ENCODE measurements at places on chromosomes 4 and X.

GRCh38 chr4:129136433-129136832 is 40.5 kb downstream of the C4orf33 start:
- no peak for DNase-seq

GRCh38 chr4:2831611-2832308 is 11.9 kb upstream of the ADD1 start:
- DNase-seq = peak; percentile 2

DNA sequence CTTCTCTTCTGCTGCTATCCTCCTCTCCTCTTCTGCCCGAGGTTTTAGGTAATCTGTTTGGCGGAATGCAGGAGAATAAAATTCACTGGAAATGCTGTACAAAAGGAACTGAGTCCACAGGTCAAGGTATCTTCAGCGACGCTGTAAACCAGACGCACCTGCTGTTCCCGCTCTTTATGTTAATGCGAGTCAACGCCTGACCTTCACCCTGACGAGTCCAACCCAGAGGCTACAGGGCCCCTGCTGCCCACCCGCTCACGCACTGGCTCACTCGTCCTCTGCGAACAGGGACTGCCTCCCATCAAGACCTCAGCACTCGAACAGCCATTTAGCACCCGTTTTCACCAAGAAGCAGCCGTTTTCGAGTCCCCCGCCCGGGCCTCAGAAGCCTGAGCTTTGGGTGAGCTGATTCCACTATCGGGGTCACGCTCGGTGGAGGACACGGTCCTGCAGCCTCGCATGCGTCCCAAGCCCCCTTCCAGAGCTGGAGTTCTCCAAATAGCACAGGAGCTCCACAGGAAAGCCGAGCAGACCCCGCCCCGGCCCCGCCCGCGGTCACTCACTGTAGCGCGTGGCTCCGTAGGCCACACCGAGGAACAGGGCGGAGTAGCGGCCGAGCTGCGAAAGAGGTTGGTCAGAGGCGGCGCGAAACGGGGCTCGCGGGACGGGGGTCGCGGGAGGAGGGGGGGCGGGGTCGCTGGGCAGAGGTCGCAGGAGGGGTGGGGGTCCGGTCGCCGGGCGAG is 556 bp downstream of the ATP5ME start:
- DNase-seq = peak; percentile 73

- DNase-seq = peak; percentile 20
Observed at GRCh38 chrX:63784902-63785707, at the start of gene ARHGEF9. Gene ARHGEF9 (minus strand): TSS chrX:63785214. CDS start chrX:63785145, 69 bp downstream.

DNA sequence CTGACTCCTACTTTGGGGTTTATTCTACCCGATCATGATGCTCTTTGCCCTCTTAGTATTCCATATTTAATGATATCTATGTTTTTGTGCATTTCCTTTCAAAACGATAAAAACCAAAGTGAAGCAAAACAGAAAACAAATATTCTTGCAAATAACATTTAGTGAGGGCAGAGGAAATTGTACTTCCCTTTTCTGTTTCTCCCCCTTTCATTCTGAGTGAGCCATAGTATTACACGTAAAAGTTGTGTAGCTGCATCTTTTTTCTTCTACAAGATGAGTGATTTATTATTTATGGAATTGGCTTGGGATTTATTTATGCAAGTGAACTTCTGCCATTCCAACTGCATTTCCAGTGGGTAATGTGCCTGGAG is 109.9 kb downstream of the AFF2 start:
- no peak for DNase-seq

DNA sequence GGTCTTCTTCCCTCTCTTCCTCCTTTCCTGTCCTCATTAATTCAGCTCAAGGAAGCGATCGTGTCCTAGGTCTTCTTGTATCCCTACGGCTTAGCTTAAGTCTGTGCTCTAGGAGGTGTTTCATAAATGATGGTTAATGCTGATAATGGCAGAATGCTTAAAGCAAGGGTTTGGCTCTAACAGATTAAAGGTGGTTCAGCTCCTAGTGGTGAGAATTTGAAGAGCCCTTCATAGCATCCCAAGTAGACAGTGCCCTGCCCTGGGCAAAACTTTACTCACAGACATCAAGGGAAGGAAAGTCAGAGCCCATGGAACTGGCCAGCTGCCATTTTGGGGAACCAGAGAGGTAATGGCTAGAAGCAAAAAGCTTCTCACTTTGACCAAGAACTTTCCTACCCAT is 47.0 kb upstream of the PGRMC1 start:
- DNase-seq = no peak

GRCh38 chr4:138190452-138190858 is 51.7 kb downstream of the SLC7A11 start:
- DNase-seq = no peak

DNA sequence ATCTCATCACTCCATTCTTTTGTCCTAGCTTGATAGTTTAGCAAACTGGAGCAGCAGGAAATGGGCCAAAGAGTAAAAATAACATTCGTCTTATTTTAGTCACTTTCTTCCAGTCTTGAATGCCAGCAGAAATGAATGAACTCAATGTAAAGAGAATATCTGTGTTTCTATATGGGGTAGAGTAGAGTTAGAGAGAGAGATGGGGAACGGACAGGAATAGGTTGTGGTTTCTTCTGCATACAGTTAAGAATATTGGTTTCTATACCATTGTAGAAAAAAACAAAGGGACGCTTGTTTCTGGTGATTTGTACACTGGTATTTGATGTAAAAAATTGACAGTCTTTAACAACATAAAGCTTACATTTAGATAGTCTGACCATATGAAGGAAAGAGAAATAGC is 8.9 kb downstream of the GPR174 start:
- DNase-seq = no peak

DNA sequence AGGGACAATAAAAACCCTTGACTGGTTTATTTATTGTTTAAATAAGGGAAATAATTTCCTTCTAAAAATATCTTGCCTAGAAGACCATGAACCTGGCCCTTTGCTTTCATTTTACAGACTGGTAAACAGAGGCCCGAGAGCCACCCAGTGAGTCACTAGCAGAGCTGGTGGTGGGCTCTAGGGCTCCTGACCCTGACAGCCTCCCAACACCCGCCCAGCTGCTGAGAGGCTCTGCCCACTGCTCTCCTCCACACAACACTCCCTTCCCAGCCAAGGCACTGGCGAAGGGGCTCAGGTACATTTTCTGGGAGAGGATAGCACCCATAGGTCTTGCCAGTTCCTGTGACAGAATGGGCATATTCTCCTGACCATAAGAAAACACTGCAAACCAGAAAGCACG is 18.1 kb upstream of the PPEF2 start:
- DNase-seq = no peak

- DNase-seq = no peak
Observed at GRCh38 chr4:155568641-155569220, 97.9 kb upstream of the GUCY1A1 start.

DNA sequence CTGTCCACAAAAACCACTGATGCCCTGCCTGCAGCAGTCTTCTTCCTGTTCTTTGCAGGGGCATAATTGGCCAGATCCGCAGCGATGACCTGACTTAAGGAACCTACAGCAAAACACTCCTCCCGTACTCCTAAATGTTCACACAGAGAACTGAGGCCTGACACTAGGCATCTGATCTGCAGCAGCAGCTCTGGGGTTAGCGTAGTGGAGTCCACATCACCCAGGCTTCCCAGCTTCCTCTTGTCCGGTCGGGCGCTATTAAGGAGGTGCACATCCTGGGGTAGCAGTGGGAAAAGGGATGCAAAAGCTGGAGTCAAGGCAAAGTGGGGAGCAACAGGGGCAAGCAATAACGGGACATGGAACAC is 758 bp downstream of the SCFD2 start:
- DNase-seq = peak; percentile 31

- no peak for DNase-seq
Observed at GRCh38 chrX:66625525-66625924, 13.4 kb downstream of the EDA2R start.
